ENCODE measurements at places on chromosomes 13 and 19. TPM values are rescaled to one million over a fixed set of nuclear protein-coding genes. Genes with fewer than 3 reads are reported as not detected.

- no peak for DNase-seq
These were observed at the start of gene FAM216B for GRCh38 chr13:42781352-42781751. Gene FAM216B (plus strand): TSS chr13:42781584. CDS start chr13:42784068, 2,484 bp downstream.

Gene TNNT1
- total RNA-seq, result 0.90 TPM

Gene PLPP2
- 22.2 TPM for total RNA-seq

- no peak for DNase-seq
These were observed 1.9 kb upstream of the CCNP start for GRCh38 chr19:40228346-40228745.

DNA sequence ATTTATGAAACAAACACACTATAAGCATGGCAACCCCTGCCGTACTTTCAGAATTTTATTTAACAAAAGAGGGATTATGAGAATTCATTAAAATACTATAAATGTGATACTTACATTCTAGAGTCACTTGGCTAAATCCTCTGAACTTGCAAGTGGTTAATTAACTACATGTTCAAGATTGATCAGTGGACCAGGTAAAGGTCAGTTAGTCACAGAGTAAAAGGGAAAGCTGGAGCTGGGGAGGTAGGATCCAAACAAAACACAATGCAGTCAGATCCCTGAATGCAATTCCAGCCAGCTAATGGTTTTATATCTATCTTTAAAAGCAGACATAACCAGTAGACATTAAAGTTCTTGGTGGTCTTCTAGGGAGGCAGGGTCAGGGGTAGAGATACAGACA, 270.5 kb downstream of the DIAPH3 start:
- no peak for DNase-seq

Measured in tibial nerve (tissue), 4 donors.